Activated CD4-positive, alpha-beta T cell treated with anti-CD3 and anti-CD28 coated beads, Interleukin-2, Interleukin-6, amounts not matched to agents 100 ng/mL and 50 ng/mL, durations not matched to agents 16 hours and 8 hours (primary cell): ENCODE measurements at places on chromosomes 13 and 19.

DNA sequence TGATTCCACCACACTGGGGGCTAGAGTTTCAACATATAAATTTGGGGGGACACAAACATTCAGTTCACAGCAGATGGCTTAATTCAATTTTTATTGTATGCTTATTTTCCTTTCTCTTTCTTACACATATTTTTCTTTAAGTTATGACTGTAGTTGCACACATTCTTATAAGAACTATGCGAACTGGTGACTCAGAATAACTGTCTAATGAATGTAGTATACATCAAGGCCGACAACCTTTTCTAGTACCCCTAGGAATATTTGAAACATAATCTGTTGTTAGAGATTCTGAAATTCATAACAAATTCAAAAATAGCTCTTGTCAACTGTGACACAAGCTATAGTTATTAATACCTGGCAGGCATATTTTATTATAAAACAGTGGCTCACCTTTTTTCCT is 695.6 kb downstream of the PCDH9 start:
- DNase-seq = no peak

GRCh38 chr13:43846496-43847158 is 32.9 kb downstream of the CCDC122 start:
- no peak for DNase-seq

DNA sequence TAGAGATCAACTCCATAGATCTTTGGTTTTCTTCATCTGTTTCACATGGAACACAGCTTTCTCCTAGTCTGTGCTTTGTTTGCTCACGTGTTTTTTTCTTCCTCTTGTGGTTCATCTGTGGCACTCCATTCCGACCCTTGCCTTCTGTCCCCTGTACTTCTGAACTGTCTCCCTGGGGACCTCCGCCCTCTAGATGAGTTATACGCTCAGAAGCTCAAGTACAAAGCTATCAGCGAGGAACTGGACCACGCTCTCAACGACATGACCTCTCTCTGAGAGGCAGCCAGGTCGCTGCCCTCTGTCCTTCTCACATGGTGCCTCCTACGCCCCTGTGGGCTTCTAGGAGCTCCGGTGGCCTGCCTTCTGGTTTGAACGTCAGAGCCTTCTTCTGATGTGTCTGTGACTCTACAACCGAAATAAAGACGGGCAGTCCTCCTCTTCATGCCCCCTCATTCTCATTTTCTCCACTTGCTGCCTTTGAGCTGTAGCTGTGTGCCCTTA is 16.6 kb upstream of the RAB8A start:
- no peak for DNase-seq

DNA sequence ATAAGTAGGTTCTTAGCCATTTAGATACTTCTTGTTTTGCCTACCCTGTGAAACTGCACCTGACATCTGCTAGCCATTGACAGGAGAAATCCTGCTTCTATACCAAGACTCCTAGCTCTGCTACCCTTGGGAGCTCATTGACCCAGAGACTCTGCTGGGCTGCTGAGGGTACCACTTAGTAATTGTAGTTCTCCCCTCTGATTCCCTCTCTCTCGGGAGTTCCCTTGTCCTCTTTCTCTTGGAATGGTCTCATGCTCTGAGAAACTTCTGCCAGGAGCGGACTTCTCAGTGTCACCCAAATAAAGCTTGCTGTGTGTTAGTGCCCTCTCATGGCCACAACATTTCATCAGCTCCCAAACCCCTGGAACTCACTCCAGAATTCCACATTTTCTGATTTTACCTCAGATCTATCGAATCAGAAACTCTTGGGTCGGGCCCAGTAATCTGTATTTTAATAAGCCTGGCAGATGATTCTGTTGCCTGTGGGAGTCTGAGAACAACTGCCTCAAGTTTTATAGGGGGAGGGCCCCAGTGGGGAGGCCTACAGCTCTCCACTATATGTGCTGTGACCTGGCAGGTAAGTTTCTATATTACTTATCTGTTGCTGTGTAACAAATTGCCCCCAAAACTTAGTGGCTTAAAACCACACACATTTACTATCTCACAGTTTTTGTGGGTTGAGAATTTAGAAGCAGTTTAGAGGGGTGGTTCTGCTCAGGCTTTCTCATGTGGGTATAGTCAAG is 221.1 kb downstream of the TDRD3 start:
- no peak for DNase-seq

DNA sequence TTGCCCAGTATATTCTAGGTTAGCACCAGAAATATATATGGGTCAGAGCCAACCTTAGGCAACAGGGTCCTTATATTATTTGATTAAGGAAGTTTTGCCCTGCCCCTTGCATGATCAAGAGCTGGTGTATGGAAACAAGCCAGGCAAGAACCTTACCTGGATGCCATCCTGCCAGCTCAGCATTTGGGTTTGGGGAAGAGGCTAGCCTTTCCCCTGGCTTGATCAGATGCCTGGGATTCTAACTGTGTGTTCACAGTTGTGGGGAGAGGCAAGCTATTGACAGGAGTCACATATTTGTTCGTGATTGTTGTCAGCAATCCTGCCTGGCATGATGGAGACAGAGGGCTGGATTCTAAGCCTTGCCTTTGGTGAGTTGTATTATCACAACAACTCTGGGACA is 260.0 kb upstream of the DACH1 start:
- DNase-seq = no peak

- DNase-seq = no peak
Observed at GRCh38 chr19:35256566-35256965, 7.8 kb downstream of the LSR start.

- no peak for DNase-seq
Observed at GRCh38 chr13:28505543-28506135, 10.7 kb upstream of the FLT1 start.

GRCh38 chr13:101621099-101621498 is 168.6 kb downstream of the ITGBL1 start:
- DNase-seq = no peak

GRCh38 chr19:6164906-6165531 is 29.6 kb downstream of the ACSBG2 start:
- no peak for DNase-seq
